ENCODE measurements at places on chromosomes 5 and 9.

GRCh38 chr5:135439231-135440205, 7.6 kb downstream of the DCANP1 start:
- DNase-seq: no peak

DNA sequence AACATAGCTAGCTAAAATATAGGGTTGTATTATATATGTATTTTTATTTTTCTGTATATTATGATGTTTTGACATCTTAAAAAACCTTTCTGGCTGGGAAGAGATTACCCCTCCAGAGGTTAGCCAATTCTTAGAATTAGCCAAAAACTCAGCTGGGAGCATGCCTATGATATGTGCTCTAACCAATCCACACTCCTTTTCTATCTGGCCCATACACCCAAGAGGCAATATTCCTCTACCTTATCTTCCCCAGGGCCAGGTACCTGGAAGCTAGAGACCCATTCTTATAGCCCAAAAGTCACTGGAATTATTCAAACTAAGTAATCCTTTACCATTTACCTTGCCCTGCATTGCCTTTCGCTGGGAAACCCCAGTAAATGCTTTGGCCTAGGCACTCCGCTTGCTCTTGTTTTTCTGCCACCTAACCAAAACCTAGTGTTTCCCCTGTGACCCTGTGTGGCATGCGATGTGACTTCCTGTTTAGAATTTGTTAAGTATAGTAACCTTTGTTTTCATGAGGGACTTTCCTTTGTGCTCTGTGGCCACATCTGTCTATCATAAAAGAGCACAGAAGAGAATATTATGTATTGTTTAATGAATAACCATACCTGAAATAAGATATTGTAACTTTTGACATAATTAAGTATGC, 37.4 kb downstream of the CSNK1G3 start:
- DNase-seq: no peak

DNA sequence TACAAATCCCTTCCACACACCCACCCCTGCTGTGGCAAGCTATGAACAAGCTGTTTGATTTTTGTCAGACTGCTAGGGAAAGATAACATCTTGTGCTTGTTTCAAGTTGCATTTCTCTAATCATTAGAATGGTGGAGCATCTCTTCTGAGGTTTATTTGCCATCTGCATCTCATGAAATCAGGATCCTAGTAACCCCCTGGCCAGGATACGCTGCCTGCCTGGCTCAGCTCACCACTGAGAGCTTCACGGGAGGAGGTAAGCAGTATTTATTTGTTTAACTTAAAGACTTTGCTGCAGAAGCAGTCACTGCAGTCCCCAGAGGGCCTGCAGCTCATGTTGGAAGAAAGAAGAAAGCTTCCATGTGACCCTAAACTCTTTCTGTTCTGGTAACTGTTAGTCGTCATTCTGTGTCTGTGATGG, 83.3 kb upstream of the CXCL14 start:
- DNase-seq: no peak

DNA sequence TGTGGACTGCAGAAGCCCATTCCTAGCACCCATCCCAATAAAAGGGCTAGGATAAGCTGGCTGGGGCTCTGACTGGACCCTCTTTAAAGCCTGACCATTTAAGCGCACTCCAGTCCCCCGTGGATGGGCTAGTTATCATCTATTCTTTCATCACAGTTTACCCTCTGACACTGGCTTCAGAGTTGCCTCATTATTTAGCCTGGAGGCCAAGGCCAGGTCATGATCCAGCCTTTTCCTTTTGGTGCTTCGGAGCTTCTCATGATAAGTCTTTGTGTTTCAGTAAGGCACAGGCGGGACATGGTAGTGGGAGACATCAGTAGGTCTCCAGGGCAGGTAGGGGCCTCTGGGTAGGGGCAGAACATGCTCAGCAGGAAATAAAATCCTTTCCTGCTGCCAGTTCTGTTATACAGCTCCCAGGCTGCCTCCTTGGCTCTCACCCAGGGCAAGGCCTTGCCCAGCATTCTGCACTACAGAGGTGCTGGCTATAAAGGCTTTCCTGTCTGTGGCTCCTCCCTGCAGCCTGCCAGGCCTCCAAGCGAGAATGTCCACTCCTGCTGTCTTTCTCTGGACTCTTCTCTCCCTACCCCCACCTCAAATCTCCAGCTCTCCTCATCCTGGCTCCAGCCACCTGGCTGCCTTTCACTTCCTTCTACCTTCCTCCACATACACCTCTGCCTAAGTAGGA, 128.8 kb downstream of the FSTL4 start:
- no peak for DNase-seq

DNA sequence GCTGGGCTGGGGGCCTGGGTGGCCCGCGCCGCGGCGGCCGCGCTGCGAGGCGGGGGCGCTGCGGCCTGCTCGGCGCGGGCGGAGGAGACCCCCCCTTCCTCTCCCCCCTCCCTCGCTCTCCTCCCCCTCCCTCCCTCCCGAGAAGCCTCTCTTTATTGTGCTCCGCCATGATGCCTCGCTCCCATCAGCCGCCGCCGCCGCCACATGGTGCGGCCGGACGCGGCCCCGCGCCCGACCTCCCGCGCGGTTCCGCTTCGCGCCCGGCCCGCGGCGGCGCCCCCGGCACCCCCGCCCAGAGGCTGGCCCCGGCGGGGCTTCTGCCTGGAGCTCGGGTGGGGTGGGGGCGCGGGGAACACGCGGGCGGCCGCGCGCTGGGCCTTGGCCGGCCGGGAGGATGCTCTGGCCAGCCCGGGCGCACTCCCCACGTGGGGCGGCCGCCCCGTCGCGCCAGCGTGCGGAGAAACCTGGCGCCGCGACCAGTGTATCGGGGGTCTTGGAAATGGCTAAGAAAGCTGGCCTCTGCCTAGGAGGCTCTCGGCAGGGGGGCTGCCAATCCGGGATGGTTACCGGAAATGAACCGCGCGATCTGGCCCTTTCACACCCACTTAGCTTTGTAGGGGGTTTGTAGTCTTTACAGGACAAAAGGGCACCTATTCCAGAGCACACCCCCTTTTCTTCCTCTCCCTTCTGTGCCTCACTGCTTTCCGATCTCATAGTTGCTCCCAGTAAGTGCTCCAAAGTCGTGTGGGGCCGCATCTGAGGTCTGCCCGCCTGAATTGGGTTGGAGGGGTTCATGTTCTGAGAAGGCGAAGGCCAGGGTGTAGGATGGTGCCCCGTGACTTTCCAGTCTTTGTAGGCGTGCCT, 1.0 kb downstream of the SET start:
- peak; percentile 79 for DNase-seq

GRCh38 chr5:37723162-37723961, 116.5 kb downstream of the GDNF start:
- DNase-seq: no peak

- DNase-seq: no peak
Observed at GRCh38 chr5:74055486-74056106, 429.6 kb downstream of the ARHGEF28 start.

DNA sequence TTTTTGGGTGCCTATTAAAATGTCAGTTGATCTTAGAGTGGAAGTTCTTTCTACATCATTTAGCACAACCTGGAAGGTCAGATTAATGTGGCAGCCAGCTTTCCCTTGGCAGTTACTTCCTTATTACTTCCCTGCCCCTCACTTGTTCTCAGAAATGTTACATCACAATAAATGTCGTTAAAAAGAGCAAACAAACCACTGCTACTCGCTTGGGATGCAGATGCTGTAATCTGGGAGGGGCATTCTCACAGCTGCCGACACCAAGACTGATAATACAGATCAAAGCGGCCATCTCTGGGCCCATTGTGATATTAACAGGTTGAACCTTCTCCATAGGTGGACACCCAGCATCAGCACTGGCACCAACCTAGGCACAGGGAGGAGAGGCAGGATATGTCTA, 29.3 kb downstream of the PLAC8L1 start:
- DNase-seq: no peak

- no peak for DNase-seq
Observed at GRCh38 chr9:129402371-129402739, 218.5 kb downstream of the C9orf50 start.

DNA sequence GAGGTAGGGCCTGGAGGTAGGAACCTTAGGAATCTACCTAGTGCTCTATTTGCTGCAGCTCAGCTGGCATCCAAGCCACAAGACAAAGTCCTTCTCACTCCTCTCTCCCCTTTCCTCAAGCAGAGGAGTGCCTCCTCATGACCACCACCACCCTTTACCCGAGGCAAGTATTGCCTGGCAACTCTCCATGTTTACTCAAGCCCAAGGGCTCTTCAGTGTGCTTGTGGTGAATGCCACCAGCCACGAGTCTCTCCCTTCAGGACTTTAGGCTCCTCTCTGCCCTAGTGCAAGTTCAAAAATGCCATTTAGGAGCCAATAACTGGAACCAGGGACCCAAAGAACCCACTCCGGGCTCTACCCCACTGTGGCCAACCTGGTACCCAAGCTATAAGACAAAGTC, 514.5 kb upstream of the RGMB start:
- DNase-seq: no peak
